NT2/D1 (cell line): ENCODE measurements at places on chromosomes 2 and 18.
A peak's percentile ranks its signal among the peaks of the same experiment; 100 is the strongest.

DNA sequence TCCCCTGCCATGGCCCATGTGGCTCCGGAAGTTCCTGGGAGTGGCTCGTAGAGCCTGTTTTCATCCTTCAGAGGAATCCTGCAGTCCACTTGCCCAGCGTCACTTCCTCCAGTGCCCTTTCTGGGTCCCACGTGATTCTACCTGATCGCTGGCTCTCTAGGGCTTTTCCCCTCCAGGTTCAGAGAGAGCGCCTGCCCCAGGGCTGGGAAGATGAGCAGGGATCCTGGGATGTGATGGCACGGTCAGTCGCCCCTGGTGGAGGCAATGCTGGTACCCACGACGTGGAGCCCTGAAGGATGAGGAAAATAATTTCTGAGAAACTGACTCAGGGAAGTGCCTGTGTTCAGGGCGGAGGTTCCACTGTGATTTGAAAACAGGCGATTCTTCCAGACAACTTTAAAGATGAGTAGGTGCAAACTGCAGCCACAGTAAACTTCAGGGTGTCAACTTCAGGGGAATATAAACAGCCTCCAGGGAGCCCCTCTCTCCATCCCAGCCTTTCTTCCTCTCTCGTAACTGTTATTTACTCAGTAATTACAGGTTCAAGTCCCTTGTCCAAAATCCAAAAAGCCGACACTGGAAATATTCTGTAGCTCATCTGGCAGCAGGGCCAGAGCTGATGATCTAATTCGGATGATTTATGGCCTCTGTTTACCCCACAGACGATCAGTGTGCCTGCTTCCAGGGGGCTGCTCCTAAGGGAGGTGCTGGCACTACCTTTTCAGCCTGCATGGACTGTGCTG lies 105.9 kb downstream of the AGAP1 start:
- DNase-seq, result no peak

- DNase-seq, result no peak
Measured at GRCh38 chr2:196315388-196316049, 144.1 kb upstream of the STK17B start.

GRCh38 chr18:22974001-22974400 lies 40.9 kb downstream of the RBBP8 start:
- no peak for DNase-seq

DNA sequence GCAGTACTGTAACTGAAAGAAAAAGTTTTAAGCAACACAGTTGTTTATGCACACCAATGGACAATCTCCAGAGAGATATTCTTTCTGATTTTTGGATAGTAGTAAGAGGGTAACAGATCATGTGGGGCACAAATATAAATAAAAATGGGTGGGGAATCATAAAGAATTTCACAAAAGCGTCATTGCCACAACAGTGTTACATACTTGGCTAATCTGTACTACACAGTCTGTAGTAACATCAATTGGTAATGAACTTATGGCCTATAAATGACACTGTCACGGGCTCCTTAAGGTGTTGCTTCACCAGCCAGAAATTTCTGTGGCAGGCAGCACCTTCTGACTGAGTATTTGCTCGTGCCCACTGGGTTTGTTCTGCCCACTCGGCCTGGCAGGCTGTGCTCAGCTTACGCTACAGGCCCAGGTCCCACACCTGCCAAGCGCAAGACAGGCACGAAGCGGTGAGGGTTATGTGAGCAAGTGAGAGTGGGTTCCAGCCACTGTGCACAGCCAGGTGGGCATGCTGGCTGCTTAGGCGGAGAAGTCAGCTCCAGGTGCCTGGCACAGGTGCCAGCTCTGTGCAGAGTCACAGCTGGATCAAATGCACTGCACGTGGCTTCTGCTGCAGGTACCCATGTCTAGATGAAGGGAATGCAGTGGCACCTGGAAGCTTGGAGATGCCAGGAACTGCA lies 532.5 kb upstream of the SLC39A10 start:
- no peak for DNase-seq

GRCh38 chr18:6960656-6961055 lies 156.9 kb downstream of the LAMA1 start:
- no peak for DNase-seq

DNA sequence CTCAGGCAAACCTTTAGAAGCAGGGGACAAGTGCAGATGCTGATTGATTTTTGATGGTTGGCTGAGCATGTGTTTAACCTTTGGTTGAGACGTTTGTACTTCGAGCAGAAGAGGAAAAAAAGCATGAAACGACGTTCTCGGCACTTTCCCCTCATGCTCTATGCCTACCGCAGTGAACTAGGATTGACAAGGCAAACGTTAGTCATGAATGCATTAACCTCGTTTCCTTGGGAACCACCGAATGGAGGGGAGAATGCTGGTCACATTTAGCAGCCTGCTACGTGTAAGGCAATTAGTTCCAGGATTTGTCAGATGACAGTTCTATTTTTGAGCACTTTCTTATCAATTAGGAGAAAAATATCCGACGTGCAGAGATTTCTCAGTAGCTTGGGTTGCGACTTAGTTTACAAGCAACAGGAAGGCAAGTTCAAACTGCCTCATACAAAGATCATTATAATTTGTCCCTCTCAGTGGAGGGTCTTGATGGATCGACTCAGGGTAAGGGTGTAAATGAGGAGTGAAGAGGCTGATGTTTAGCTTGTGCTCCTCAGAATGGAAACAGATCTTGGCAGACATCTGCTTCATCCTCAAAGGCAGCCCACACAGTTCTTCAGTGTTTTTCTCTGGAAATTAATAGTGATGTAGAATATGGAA lies 47.4 kb upstream of the GPR45 start:
- no peak for DNase-seq

DNA sequence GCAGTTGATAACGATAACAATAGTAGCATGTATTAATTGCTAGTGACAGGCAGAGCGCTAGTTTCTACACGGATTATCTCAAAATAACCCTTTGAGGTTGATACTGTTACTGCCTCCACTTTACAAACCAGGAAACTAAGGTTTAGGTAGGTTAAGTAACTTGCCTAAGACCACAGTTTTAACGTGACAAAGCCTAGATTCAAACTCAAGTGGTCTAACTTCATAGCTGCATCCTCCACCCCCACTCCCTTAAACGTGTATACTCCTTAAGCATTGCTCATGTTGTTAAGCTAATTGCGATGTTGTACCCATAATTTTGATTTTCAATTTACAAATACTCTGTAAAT lies 1.2 kb downstream of the ME2 start:
- no peak for DNase-seq

- no peak for DNase-seq
Measured at GRCh38 chr2:132978840-132979239, 308.8 kb upstream of the LYPD1 start.

- peak; percentile 48 for DNase-seq
Measured at GRCh38 chr18:76822506-76823160, at the start of gene ZNF236. Gene ZNF236, plus strand, starts transcription at chr18:76822557. Its CDS starts 51 bp downstream, at chr18:76822608.

GRCh38 chr2:219560037-219560892 lies 11.1 kb downstream of the OBSL1 start:
- no peak for DNase-seq
